Fibroblast of skin of right biceps (primary cell): ENCODE measurements at places on chromosomes 3 and 15.

DNA sequence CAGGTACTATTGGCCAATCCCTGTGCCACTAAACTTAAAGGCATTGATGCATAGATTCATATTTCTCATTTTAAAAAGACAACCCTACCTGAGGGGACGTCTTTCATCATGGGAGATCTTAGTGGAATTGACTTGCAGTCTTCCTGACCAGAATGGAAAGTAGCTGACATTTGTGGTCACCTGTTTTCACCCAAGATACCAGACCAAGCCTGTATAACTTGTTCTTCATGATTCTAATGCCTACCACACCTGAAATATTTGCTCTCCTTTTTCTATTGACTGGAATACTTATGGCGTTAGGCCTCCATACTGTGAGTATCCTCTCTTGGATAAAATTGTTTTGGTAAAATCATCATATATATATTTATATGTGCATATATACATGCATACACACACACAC, 54.7 kb upstream of the XCR1 start:
- no peak for DNase-seq

DNA sequence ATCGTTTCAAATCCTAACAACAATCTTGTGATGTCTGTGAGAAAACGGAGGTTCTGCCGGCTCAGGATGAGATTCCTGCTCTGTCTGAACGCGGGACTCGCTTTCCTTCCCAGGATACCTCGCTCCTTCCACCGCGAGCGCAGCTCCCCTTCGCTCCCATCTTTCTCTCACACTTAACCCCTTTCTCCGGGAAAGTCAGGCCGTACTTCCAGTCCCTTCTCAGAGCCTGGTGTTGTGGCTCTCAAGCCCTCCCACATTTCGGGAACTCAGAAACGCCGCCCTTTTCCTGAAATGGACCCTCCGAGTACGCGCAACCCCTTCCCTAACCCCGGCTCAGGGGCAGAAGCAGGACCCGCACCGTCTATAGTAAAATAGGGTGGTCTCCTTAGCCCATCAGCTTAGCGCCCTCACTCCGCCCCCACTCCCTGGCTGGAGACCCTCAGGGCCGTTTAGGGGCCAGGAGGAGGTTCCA, 378 bp upstream of the FEM1B start:
- DNase-seq = peak; percentile 68

- DNase-seq = peak; percentile 28
Observed at GRCh38 chr3:158127250-158128219, 17.6 kb downstream of the RSRC1 start.

GRCh38 chr3:113548501-113548900, 16.1 kb downstream of the SIDT1 start:
- no peak for DNase-seq

DNA sequence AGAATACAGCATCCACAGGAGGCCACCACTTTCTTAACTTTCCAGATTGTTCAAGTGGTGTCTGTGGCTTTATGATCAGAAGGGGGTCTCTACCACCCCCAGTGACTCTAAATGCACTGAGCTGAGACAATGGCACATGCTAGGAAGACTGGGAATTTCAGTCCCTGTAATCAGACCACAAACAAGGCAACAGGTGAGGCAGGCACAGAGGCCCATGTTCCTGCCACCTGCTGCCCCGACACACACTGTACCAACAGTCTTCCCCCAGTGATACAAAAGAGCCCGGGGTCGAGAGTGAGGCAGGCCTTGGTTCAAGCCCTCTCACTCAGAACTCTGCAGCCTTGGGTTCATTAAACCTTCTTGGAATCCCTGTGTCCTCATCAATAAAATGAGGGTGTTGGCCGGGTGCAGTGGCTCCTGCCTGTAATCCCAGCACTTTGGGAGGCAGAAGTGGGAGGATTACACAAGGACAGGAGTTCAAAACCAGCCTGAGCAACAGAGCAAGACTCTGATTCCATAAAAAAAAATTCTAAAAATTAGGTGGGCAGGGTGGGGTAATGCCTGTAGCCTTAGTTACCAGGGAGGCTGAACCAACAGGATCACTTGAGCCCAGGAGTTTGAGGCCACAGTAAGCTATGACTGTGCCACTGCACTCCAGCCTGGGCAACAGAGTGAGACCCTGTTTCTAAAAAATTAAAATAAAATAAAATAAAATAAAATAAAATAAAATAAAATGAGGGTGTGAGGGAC, 55.8 kb downstream of the ADCY5 start:
- peak; percentile 41 for DNase-seq

DNA sequence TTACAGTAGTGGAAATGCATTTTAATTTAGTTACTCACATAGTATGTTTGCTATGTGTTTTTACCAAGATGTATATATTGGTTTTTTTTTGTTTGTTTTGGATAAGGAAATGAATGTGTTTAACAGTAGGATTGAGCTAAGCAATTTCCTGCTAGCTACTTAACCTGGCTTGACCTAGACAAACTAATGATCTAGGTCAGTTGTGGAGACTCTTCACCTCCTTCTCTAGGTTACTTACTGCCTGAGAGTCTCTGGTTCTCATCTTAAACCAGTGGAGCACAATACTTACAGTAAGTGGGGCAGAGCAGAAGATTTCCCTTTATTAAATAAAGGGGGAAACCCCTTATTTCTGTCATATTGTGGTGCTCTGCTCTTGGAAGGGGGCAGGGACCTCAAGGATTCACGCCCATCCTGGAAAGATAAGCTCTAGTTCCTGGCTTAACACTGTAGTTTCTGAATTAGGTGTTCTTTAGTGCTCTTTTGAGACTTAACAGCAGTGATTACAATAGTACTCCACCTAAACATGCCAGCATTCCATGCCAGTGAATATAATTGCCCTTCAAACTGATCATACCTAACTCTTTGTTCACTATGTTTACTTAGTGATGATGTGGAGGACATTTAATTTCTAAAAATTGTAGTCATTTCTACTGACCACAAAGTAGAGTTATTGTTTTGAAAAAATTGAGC, 79.9 kb downstream of the UBP1 start:
- DNase-seq = peak; percentile 76

DNA sequence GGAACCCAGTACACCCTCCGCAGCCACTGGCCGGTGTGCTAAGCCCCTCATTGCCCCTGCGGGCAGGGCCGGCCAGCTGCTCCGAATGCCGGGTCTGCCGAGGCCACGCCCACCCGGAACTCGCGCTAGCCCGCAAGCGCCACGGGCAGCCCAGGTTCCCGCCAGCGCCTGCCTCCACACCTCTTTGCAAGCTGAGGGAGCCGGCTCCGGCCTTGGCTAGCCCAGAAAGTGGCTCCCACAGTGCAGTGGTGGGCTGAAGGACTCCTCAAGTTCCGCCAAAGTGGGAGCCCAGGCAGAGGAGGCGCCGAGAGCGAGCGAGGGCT, 81.4 kb upstream of the BCHE start:
- no peak for DNase-seq

- peak; percentile 80 for DNase-seq
Observed at GRCh38 chr15:77493324-77493907, 72.7 kb downstream of the HMG20A start.

DNA sequence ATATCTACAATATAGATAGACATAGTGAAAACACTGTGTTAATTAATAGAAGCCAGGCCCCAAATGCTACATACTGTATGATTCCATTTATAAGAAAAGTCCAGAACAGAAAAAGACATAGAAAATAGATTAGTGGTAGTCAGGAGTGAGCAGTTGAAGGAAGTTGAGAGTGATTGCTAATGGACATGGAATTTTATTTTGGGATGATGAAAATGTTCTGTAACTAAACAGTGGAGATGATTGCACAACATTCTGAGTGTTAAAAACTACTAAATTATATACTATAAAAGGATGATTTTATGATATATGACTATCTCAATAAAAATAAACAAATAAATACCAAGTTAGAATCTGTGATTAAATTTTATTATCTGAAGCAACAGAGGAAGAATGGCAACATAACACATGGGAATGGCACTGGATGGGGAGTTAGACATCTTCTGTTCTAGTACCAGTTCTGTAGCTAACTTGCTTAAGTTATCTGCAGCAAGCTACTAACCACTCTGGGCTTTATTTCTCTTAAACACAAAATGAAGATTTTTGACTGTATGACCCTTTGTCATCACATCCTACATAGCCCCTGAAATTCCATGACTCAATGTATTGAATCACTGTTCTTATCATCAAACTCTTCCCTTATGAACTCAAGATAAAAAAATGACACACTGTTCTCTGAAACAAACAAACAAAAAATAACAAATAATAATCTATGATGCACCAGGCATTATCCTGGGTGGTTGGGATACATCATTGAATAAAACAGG, 612.7 kb downstream of the TBL1XR1 start:
- peak; percentile 82 for DNase-seq

DNA sequence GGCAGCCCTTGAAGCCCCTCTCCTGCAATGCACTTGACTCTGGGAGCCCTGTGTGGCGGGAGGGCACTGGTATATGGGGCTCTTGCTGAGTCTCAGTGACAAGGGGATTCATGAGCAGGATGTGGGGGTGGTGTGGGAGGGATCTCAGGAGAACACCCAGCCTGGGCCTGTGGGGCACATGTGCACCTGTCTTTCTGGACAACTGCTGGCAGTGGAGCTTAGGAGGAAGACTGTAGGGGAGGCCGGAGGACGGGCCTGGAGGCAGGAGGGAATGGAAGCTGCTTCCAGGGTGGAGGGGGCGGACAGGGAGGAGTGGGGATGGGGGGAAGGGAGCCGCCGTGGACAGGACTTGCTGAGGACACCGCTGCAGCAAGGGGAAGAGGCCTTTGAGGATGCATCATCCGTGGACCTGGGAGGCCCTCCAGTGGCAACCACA, 10.8 kb upstream of the SNRPA1 start:
- DNase-seq = no peak

DNA sequence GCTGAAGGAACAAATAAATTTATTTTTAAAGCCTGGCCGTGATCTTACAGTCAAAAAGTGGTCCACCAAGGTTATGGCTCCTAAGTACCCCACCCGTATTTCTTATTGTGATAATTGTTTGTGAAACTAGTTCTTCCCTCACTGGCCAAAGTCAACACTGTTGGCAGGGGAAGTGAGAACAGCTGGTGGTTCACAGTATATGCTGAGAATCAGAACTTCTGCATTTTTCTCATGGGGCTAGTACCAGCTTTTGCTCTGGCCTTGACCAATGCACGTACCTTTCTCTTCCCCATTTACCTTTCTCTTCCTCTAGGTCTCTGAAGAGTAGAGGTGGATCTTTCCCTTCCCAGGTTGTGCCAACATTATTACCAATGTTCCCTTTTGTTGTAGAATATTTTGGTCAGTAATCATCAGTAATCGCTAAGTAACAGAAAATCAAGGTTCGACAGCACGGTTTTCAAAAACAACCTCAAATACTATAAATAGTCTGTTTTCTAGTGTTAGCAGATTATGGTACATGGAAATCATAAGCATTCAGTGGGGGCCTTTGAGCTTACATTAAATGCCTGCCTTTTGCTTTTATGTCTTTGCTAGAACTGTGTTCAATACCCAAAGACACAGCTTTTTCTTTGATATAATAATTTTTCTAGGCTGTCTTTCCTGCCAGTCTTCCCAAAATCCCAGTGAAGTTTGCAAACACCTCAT, 268.0 kb downstream of the LPP start:
- no peak for DNase-seq

DNA sequence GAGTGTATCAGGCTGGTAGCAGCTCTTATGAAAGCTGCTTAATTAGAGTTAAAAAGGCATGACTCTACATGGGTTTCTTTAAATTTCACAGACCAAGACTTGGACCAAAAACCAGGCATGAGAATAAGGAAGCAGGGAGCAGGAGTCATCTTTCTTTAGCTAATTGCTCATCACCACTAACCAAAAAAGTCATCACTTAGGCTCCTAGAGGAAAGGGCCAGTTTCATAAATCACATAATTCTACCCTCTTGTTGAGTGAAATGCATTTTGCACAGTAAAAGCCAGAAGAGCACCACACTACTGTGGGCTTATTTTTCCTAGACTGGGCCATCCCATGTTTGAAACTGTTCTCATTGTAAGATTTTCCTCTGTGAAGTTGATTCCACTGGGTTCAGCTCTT, 175.6 kb downstream of the GREM1 start:
- DNase-seq = peak; percentile 89

DNA sequence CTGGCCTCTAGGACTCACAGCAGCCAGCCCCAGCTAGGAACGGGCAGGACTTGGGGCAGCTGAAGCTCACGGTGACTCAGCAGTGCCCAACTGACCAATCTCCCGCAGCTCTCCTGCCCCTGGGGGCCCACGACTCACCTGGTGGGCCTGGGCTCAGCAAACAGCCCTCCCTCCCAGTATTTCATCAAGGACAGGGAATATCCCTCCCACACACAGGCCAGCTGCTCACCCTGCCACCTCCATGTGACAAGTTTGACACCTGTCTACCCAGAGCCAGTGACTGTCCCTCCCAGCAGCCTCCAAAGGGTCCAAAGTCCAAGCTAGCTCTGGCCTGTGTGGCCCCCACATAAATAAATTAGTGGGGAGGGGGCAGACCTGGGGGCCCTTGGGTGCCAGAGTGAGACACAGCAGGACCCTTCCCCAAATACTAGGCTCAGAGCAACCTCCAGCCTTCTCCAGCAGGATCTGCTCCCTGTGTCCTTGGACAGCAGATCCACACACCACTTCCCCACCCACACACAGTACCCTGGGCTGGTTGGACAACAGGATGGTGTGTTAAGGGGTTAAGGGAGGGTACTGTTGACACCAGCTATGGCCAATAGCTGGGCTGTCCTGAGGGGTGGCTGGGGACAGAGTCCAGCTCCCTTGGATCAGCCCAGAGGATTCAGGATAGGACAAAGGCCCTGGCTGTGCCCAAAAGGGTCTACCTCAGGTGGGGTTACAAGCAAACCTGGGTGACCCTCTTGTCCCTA, 4.3 kb downstream of the GNAT1 start:
- DNase-seq = no peak

DNA sequence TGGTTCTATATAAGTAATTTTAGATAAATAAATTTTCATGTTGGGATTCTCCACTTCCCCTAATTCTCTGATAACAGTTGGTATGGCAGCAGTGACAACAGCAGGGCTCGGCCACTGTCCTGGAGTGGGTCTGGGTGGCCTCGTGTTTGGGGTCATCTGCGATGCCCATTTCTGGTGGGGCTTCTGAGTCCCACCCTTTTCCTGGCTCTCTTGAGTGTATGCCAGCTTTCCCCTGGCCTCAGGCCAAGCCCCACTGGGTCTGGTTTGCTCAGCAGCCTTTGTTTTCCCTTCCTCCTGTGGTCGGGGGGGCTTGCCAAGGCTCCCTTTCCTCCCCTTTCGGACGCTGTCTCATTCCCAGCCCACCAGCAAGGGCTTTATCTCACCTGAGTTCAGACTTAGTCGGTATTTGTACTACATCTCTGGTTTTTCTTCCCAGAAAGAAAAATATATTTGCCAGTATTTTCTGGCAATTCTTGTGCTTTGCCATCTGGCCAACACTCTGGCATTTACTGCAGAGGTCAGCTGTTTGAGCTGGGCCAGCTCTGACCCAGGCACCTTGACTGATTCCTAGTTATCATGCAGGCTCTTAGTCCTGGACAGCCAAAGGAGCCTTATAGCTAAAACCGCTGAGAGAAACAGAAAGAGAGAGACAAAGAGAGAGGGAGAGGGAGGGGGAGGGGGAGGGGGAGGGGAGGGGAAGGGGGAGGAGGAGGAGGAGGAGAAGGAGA, 35.2 kb downstream of the MYZAP start:
- no peak for DNase-seq

GRCh38 chr15:38068626-38069391, 134.4 kb downstream of the TMCO5A start:
- DNase-seq = peak; percentile 92
